ENCODE measurements at places on chromosomes 3 and 15.

DNA sequence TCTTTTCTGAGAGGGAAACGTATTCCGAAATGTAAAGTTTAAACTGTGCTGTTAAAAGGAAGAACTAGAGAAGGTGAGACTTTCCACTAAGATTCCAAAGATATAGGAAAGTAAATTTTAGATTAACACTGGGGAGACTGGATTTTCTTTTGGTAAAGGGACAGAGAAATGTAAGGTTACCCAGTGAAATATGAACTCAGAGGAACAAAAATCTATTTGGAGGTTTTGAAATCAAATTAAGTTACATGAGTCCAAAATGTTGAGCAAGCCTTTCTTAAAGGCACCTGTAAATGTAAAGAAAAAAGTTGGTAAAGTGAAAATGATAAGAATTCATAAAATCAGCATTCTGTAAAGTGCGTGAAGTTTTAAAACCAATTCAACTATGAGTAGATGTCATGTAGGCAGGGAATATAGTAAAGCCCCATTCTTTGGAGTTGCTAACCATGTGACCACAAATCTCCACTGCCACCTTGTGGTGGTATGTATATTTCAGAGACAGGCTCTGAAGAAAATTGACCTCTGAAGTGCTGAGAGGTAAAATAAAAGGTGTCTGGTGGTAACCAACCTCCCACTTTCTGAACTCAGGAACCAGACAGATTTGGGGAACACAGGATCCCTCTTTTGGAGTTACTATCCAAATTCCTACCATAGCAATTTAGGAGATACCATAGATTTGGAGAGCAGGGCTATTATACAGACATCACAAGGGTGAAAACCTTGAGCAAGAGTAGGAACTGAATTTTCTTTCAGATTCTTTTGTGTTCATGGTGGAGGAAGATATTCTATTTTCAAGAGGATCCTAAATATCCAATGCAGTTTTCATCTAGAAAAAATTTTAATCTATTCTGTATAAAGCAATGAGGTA, 215.3 kb downstream of the ROBO2 start:
- DNase-seq: peak; percentile 52

GRCh38 chr3:15120986-15121385, 22.0 kb upstream of the RBSN start:
- DNase-seq: no peak

DNA sequence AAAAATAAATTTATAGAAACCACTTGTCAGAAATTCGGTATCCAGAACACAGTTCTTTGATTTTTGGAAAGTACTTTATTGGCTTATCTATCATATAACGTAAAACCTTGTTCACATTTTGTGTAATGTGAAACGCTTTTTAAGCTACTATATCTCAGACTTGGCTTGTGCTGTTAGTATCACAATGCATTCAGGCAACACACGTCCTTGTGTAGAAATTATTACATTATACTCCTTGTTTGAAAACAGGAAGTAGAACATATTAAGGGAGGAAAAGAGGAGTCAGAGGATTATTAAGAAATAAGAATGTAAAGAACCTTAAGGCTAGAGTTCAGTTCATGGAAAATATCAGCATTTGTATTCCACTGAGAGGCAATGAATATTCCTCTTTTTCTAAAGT, 1.6 kb downstream of the DNAJC13 start:
- no peak for DNase-seq

DNA sequence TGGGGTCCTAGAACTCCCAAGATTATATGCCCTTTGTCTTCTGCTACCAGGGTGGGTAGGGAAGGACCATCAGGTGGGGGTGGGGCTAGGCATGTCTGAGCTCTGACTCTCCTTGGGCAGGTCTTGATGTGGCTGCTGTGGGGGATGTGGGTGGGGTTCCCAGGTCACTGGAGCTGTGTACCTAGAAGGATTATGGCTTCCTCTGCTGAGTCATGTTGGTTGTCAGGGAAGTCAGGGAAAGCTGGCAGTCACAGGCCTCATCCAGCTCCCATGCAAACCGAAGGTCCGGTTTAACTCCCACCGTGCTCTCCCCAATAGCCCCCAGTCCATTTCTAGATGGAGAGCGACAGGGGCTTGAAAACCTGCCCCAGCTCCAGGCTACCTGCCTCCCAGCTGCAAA, 35.2 kb downstream of the EID1 start:
- no peak for DNase-seq

DNA sequence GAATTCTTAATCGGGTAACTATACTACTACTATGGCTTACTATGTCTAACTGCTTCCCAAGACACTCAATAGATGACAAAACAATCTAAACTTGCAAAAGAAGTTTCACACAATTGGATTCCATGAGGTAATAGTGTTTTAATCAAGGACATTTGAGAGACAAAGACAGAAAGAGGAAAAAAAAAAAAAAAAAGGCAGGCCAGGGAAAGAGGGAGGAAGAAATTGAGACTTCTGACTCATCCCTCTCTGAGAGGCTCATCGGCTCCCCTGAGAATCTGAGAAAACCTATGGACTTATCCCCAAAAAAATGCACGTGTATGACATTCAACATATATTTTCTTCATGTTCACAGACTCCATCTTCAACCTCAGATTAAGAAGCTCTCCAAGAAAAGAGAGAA, 61.0 kb downstream of the SCAPER start:
- no peak for DNase-seq

DNA sequence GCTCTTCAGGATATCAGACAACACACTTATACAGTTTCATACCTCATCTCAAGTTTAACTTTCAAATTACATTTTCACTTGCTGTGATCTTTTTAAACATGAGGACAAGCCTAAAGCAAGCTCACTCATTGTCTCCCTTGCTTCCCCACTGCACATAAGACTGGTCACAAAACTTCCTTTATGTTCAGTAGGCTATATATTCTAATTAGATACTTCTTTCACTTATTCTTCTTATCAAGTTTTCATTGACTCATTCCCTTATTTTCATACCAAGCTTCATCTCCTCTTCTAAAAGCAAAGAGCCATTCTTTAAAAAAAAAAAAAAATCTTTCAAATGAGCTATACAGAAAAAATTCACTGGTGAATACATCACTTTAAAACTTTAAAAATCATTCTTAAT, 62.6 kb downstream of the ESYT3 start:
- no peak for DNase-seq

- no peak for DNase-seq
Observed at GRCh38 chr3:191631496-191631895, 170.5 kb downstream of the PYDC2 start.

GRCh38 chr3:121018917-121019321, 110.9 kb downstream of the STXBP5L start:
- DNase-seq: no peak

DNA sequence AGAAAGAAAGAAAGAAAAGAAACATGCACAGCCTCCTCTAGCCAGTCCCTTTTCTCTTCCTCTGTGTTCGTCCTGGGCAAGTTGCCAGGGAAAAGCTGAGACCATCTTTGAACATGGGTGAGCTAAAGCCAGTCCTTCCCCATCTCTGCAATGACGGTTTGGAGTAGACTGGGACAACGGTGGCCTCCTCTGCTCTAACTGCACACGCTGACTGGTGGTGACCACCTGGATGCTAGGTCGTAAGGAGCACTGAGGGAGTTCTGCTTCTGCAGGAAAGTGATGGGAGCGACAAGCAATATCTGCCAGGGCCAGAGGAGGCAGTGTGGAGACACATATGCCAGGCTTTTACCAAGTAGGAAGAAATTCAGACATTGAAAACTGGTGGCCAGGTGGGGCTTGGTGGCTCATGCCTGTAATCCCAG, 111.7 kb downstream of the NUP210 start:
- DNase-seq: no peak

GRCh38 chr15:72116731-72117485, 1.0 kb downstream of the MYO9A start:
- DNase-seq: no peak

GRCh38 chr3:119619094-119619493, 21.4 kb downstream of the PLA1A start:
- no peak for DNase-seq

DNA sequence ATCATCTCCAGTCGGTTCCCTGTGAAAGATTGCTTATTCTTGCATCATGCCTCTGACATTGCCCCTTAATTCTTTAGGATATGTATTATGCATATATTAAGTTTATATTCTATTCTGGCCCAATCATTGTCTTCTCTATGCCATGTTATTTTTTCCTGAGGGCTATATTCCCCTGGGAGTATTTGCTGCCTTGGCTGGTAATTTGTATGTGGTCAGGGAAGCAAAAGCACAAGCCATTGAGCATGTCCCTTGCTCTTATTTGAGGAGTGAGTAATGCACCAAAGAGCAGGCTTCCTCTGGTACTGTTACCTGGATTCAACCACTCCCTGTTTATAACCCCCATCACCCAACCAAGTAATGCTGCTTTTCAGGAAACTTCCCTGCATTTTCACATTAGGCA, 36.3 kb downstream of the STAC start:
- DNase-seq: no peak

GRCh38 chr15:101092867-101093202, 159.0 kb downstream of the CHSY1 start:
- DNase-seq: no peak

DNA sequence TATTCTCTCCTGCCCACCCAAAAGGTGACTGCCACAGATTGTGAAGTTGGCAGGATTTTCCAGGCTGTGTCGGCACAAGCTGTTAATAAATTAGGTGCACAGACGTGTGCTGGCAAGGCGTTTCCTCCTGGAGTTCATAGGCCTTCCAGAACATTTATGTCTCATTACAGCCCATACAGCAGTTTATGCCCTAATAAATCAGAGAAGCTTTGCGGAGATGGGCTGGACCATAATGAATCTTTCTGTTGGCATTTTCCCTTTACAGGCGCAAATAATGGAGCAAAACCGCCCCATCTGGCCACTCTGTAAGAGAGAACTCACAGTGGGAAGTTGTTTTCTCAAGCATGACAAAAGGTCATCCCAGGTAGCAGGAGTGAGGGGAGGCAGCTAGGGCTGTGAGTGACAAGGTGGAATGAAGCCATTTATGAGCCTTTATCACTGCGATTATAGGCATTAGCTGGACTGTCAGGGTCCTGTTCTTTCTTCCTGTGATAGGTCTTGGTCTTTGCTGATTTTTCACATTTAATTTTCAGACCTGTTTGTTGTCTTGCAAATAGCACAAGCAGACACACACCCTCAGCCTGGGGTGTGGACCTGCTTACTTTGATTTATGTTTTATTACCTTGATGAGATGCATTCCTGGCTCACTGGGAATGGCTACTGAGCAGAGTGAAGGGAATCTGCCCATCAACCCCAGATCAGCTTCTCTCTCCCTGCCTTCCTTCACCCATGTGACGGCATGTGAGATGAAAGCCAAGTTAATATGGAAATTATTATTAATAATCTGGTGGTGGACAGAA, 257.5 kb downstream of the LRTM1 start:
- no peak for DNase-seq

- DNase-seq: no peak
Observed at GRCh38 chr3:94024385-94024784, 4.0 kb downstream of the STX19 start.

GRCh38 chr3:105369500-105370371, 3.0 kb downstream of the ALCAM start:
- peak; percentile 61 for DNase-seq

DNA sequence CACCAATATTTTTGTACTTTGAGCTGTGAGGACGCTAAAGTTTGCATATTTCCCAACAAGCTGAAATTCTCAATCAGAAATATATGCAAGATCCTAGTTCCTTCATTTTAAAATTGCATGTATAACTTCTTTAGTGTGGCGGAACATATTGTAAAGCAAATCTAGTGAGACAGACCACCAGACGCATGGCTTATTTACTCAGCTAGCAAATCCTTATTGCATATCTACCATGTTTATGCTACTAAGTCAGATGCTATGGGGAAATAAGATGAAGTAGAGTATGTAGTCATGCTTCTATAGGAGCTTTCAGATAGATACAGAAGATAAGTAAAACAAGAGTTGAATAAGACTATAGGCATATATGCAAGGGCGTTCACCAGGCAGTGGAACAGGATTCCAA, 62.0 kb downstream of the C3orf70 start:
- no peak for DNase-seq

DNA sequence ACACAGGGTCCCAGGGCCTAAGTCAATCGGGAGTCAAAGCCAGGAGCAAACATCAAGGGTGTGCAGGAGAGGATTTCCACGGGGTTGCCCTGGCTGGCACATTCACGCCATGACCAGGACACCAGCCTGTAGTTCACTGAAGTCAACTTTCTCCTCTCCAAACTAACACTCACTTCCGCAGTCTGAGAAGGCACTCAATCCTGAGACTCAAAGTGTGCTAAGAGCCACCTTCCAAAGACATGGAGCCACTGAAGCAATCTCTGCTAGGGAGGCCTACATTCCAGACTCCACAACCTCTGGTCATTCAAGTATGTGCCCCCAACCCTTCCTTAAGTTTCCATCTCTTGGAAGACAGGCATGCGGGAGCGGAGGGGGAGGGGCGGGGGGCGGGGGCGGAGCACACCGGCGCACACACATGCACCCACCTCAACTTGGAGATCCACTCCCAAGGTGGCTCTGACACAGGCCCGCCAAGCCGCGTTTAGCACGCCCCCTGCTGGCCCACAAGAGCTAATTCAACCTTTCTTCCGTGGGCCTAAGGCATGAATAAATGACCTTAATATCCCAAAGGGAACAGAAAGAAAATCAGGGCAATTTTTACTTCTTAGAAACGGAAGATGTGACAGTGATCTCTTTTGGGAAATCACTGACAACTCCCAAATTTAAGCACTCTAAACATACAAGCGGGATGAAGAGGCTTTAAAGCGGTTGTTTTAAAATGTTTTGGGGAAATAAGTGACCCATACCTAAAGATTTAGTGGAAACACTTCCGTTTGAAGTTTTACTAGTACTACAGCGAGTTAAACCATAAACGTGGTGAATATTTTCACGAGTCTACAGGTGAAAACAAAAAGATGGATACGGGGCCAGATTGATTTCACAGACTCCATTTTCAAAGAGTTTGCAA, 162.5 kb upstream of the CHRNA7 start:
- DNase-seq: peak; percentile 72

- DNase-seq: no peak
Observed at GRCh38 chr3:123735456-123735855, 148.7 kb downstream of the MYLK start.

- peak; percentile 92 for DNase-seq
Observed at GRCh38 chr3:129316248-129317013, 37.8 kb downstream of the HMCES start.

GRCh38 chr15:45179221-45179985, 8.4 kb downstream of the SHF start:
- DNase-seq: peak; percentile 42

DNA sequence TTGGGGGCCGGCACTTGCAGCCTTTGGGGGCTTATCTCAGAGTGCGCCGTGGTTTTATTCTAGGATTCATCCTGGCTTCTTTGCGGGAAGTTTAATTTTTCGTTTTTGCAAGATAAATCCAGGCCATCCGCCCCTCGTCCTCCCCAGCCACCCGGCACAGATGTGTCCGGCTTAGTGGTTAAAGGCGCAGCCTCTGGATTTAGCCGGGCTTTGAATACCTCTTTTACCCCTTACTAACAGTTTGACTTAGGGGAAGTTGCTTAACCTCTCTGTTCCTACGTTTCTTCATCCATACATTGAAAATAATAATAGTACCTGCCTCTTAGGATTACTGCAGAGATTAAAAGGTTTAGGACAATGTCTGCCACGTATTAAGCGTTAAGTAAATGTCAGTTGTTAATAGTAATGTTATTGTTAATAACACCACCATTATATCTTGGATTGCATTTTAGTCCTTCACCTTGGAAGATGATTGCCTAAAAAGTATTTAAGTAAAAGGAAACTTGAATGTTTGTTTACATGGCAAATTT, 714 bp downstream of the ECT2 start:
- peak; percentile 37 for DNase-seq

- DNase-seq: peak; percentile 5
Observed at GRCh38 chr3:51500632-51501131, 867 bp upstream of the DCAF1 start.
